ENCODE measurements at places on chromosomes 3 and 15. TPM values are rescaled to one million over a fixed set of nuclear protein-coding genes. Genes with fewer than 3 reads are reported as not detected.

DNA sequence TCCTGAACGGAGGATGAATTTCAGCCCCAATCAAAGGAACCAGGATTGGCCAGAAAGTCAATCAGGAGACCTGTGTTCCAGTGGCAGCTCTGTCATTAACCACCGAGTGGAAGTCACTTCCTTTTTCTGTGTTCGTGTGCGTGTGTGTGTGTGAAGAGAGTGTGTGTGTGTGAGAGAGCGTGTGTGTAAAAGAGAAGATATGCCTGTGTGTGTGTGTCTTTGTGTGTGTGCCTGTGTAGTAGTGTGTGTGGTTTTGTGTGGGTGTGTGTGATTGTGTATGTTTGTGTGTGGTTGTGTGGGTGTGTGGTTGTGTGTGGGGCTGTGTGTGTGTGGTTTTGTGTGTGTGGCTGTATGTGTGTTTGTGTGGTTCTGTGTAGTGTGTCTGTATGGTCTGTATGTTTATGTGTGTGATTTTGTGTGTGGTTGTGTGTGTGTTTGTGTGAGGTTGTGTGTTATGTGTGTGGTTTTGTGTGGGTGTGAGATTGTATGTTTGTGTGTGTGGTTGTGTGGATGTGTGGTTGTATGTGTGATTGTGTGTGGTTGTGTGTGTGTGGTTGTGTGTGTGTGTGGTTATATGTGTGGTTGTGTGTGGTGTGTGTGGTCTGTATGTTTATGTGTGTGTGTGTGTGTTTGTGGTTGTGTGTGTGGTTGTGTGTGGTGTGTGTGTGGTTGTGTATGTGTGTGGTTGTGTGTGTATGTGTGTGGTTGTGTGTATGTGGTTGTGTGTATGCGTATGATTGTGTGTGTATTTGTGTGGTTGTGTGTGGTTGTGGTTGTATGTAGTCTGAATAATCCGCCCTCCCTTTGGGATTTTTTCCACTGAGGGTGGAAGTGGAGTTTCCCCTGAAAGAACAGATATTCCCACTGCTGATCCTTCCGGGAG is 314.4 kb downstream of the SHQ1 start:
- no peak for DNase-seq

DNA sequence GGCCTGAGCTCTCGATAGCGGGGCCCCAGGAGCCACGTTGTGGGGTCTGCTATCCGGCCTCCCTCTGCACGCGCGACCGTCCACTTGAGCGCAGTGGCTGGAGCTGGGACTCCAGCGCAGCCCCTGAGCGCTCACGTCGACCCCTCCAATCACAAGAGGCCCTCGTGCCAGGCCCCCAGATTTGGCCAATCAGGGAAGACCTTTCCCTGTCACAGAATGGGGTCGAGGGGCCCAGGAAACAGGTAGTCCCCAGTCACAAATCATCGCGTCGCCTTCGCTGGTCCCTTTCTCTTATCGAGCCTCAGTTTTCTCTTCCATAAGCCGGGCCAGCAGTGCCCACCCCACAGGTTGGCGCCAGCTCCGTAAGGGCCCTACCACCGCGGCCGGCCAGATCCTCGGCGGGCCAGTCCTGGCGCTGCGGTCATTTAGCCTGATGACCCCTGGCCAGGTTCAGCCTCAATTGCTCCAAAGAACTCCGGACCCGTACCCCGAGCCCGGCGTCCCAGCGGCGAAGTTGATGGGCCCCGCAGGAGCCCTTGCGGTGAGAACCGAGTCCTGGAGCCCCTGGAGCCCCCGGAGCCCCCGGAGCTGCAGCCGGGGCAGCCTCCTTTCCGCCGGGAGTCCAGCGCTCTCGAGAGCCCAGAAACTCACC is 435 bp downstream of the ALDH1L1 start:
- peak; percentile 30 for DNase-seq

DNA sequence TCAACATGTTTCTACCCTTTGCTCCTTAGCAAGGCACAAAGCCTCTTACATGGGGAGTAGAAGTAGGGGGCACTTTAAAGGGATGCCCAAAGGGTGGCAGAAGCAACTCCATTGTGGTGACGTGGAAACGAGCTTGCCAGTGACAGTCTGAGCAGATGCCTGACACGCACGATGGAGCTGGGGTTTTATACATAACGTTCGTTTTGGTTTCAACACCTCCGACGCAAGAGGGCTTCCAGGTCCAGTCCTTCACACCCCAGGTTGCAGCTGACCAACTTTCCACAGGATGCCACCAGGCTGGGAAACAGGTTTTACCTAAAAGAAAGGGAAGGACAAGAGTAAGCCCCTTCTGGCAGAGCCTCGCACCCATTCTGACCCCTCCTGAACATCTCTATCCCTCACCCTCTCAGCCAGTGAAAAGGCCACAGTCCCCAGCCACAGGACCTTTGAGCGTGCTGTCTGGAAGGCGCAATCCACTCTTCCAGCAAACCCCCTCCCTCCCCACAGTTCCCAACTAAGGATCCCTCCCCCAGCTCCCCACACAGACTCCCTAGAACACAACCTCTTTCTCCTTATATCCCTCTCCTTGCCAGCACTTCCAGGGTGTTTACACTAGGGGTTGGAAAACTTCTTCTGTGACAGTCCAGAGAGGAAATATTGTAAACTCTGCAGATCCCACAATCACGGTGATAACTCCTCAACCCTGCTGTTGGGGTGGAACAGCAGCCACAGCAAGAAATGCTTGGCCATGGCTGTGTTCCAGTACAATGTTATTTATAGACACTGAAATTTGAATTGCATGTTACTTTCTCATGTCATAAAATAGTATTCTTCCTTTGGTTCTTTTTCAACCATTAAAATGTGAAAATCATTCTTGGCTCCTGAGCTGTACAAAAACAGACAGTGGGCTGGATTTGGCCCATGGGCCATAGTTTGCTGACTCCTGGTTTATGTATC is 36.2 kb downstream of the FAM174B start:
- no peak for DNase-seq

DNA sequence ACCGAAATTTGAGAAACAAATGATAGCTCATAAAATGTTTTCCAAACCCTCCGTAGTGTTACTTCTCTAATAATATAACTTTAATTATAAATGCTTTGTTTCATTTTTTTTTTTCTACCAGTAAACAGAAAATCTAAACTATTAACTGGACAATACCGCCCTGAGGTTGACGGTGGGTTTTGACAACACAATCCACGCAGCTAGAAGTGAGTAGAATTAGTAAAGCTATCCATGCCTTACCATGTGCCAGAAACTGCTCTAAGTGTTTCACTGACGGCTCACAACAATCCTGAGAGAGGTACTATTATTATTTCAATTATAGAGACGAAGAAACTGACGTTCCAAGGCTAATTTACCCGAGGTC is 410 bp downstream of the NDUFAF1 start:
- no peak for DNase-seq

DNA sequence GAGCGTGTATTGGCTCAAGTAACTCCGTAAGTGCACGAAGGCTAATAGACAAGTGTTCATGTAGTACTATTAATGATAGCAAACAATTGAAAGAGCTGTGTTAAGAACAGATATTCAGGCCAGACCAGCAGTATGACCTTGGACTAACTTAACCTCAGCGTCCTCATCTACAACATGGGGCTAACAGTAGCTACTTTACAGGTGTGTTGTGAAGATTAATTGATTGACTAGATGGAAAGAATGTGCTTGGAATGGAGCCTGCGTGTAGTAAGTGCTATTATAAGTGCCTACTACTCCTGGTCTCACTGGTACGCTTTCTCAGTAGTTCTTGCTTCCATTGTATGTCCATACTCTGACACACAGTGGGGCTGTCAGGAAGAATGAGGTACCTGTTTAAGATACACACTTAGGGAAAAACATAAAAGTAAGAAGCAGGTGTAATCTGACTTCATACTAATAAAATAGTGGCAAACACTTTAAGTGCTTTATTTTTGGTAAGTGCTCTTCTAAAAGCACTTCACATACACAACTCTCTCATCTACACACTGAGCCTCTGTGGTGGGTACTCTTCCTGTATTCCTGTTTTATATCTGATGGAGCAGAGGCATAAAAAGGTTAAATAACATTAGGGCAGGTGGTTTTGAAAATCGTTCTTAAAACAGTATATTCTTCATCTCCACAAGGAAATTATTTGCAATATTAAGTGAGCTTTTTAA is 24.3 kb upstream of the FBXL22 start:
- no peak for DNase-seq

The MASP1 gene
- 1.9 TPM for total RNA-seq

The FAM174B gene
- total RNA-seq: 10.0 TPM

DNA sequence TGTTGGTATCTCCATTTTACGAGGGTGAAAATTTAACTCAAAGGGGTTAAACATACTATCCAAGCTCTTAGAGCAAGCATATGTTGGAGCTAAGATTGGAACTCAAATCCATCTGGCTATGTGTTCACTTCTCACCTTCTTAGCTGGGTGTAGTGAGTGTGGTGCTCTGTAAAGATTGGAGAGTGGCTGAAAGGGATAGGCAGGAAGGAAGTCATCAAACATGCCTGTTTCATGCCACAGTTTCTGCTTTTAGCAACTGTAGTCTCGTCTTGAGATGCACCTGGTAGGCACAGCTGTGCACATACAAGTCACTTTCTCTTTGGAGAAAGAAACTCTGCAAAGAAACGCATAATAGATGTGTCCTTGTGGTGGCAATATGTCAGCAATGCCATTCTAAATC is 189.1 kb upstream of the MDFIC2 start:
- DNase-seq: no peak

- no peak for DNase-seq
Observed at GRCh38 chr3:48077815-48078214, 61.6 kb upstream of the MAP4 start.

The TMEM45A gene
- total RNA-seq: 26.5 TPM

The ALDH1L1 gene
- 50.2 TPM for total RNA-seq

DNA sequence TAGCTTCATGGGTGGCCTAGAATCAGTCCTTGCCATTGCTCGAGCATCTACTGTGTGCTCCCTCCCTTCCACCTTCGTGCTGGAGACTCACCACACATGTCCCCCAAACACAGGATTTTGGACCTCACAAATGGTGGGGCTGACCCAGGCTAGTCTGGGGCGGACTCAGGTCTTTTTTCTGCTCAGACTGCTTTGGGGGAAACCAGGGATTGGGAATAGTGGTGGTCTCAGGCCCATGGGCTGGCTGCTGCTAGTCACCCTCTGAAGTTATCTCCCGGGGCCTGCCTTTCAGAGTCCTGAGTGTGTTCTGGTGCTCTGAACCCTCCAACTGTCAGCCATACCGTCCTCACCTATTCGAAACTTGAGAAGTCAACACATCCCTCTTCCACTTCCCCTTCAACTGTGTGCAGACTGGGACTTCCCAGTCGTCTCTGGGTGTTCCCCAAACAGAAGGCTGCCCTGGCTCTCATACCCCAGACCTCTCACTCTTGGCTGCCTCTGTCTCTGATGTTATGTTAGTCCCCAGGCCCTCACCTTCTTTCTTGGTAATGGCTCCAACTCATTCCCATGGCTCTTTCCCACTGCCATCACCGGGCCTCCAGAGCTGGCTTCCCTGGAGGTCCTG is 46.0 kb downstream of the PPCDC start:
- DNase-seq: no peak

The STAB1 gene
- 837 TPM for total RNA-seq

The SAMMSON gene
- total RNA-seq: 3.4 TPM

- no peak for DNase-seq
Observed at GRCh38 chr15:29870495-29871151, 48.4 kb upstream of the TJP1 start.

The REC114 gene
- total RNA-seq: not detected

GRCh38 chr3:152183473-152183872 is 85.3 kb upstream of the MBNL1 start:
- DNase-seq: no peak

The EXD1 gene
- not detected for total RNA-seq

DNA sequence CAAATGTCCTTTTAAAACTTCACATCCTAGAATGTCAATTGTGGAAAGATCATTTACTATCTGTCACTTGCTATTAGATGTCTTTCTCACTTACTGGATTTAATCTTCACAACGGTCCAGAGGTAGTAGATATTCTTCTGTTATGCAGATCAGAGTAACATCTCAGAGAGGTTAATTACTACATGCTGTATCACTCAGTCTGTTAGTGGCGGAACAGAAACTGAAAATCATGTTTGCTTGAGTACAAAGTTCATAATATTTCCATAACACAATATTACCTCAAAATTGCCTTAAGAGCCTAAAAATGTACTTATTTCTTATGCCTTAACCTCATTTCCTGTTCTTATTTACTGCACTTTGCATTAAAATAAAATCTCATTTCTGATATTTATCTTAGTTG is 28.6 kb upstream of the GPR149 start:
- no peak for DNase-seq

- DNase-seq: no peak
Observed at GRCh38 chr3:128844502-128844901, 34.9 kb upstream of the ACAD9 start.

The ATP13A5 gene
- total RNA-seq: not detected

The RBP2 gene
- total RNA-seq: not detected

The NRG4 gene
- total RNA-seq: not detected

The EPHB3 gene
- total RNA-seq: 2.8 TPM

- DNase-seq: no peak
Observed at GRCh38 chr3:186613637-186614265, 891 bp downstream of the AHSG start.

DNA sequence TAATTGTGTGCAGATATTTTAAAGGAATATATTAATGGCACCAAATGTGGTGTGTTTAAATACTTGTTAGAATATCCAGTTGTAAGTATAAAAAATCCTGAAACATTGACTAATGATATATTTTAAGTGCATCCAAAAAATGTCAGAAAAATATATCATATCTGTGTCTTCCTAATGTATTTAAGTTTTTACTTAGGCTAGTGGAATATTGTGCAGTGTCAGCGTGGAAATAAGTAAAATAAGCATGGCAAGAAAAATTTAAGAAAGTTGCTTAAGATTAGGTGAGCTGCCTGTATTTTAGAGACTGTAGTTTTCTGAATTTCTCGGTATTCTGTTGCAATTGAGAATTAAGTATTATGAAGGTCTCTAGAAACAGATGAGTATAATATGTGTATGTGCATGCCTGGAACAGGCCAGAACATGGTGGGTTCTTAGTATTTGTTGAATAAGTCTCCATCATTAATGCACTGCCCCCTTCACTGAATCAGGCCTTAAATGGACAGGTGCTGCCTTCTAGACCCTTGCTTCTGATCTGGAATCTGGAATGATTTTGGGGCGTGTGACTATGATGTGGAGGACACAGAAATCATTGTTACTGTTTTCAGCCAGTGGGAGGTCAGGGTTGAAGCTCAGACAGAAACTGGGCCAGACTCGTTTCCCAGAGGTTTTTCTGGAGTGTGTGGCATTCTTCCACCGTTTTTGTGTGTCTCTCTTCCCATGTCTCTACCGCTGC is 86.1 kb downstream of the TRAK1 start:
- DNase-seq: no peak

DNA sequence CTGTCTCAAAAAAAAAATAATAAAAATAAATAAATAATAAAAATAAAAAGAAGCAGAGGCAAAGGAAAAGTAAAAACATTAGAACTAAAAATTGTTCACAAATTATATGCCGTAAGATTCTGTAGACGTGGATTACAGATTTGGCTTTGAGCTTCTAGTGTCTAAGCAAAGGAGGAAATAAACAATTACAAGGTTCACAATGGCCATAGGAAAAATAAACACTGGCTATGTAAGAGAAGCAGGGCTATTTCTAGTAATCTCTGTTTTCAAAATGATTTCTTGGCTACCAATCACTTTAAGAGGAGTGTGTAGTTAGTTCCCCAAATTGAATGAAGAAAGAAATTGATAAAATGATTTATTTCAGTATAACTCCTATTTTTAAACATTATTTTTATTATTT is 54.5 kb downstream of the TMEM41A start:
- no peak for DNase-seq

The RPSA gene
- total RNA-seq: 429 TPM

The SOX2 gene
- total RNA-seq: 0.35 TPM

The FGF12 gene
- not detected for total RNA-seq

All from thoracic aorta (tissue), 2 donors.